Glutamatergic neuron (in vitro differentiated cells): ENCODE measurements at places on chromosomes 6 and 20. TPM values are rescaled to one million over a fixed set of nuclear protein-coding genes. Genes with fewer than 3 reads are reported as not detected.

The C6orf58 gene
- not detected for total RNA-seq

The MUC21 gene
- total RNA-seq, result not detected

The DLL1 gene
- total RNA-seq, result 34.3 TPM

The MYCT1 gene
- total RNA-seq, result not detected

The FAM210B gene
- total RNA-seq, result 86.1 TPM

The OPRM1 gene
- total RNA-seq, result not detected

The GGTLC1 gene
- total RNA-seq, result not detected

The BPI gene
- total RNA-seq, result not detected

The NRSN1 gene
- total RNA-seq, result 5.7 TPM

The CDH26 gene
- 0.76 TPM for total RNA-seq

The GTPBP2 gene
- total RNA-seq, result 114 TPM

The MYLK2 gene
- total RNA-seq, result 0.69 TPM

The EGFL8 gene
- 23.0 TPM for total RNA-seq

The IRAK1BP1 gene
- 13.8 TPM for total RNA-seq

The PSMB9 gene
- not detected for total RNA-seq

The NUDT3 gene
- total RNA-seq, result 76.1 TPM

The L3MBTL3 gene
- 22.8 TPM for total RNA-seq

The DPPA5 gene
- total RNA-seq, result not detected

The OR12D3 gene
- total RNA-seq, result not detected

The VNN1 gene
- total RNA-seq, result not detected

The SYS1 gene
- 17.7 TPM for total RNA-seq

The NPBWR2 gene
- total RNA-seq, result not detected
